ENCODE measurements at places on chromosomes 4 and X.

GRCh38 chr4:108445716-108446115 lies 174.7 kb upstream of the RPL34 start:
- DNase-seq = no peak

- DNase-seq = no peak
These were observed 118.3 kb downstream of the RELL1 start for GRCh38 chr4:37567836-37568235.

GRCh38 chrX:10121787-10122186 lies 35.0 kb upstream of the CLCN4 start:
- no peak for DNase-seq

DNA sequence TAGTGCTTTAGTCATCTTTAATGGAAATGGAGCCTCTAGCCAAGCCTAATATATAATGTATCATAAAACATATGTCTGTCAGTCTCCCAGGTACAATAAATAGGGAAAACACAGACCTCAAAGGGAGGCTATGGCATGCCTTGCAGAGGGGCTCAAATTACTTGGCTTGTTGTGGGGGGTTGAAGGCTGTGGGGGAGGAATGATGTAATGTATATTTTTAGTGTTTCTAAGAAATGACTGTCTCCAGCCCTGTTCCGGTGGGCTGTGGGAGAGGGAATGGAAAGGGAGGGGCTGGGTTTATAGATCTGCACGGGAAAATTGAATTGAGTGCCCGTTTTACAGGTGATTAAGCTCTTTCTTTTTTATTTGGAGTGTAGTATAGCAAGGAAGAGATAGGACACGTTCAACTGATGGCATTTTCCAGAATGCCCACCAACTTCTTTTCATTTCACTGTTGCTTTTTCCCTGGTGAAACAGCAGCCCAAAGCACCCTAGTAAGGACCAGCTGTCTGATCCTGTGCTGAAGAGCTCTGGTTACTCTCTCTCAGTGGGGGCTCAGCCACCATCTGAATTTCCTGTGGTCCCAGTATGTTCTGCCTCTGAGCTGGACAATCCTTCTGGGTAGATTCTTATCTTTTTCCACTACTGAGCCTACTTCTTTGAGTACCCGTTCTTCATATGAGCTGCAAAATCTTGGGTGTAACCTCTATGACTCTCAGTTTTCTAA lies 220.7 kb upstream of the CASK start:
- DNase-seq = no peak

DNA sequence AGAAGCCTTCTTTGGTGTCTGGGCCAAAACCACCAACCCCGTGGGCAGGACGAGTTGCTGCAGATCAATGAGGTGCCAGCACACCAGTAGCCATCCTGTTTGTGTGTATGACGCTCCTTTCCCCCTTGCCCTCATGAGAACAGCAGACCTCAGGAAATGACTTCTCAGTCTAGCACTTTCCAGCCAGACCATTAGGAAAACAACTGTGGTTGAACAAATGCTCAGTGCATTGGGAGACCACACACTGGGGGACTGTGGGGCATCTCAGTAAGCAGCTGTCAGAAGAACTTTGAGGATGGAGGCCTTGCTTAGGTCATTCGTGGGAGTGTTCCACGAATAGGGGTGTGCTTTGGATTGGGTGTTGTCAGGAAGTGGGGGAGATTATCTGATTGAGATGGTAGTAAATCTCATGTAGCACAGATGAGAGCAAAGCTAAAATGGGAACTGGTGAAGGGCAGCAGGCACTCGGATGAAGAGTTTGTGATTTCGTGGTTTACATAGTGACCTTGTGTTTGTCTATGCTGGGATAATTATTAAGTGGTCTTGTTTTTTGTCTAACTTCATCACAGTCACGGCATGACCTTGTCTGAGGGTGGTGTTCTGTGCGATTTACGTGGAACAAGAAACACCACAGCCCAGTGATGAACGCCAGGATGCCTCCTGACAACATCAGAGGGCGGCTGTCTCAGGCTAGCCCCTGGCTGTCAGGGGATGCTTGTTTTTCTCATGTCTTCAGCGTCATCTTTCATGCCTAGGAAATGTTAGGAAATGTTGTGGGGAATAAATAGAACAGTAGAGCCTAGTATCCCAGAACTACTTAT lies 70.1 kb downstream of the USP46 start:
- DNase-seq = peak; percentile 2

DNA sequence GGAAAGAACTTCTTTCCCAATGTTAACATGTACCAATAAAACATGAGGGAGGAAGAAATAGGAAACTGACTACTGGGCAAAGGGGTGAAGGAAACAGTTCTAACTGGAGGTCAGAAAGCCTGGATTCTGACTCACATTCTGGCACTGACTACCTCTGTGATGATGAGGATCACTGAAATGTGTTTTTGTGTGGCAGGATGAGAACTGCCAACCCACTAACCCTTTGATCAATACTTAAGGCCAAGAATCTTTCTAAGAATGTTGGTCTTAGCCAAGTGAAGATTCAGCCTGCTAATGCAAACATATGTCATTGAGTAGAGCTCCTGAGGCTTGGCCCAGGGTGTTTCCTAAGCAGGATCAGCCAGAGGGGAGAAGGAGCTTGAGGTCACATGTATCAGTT lies 4.6 kb downstream of the ALAS2 start:
- no peak for DNase-seq

- DNase-seq = no peak
These were observed 47.0 kb downstream of the THAP9 start for GRCh38 chr4:82947498-82947897.

GRCh38 chr4:38805530-38806145 lies 1.0 kb upstream of the TLR1 start:
- no peak for DNase-seq

- no peak for DNase-seq
These were observed 34.0 kb downstream of the TACC3 start for GRCh38 chr4:1755297-1755696.

DNA sequence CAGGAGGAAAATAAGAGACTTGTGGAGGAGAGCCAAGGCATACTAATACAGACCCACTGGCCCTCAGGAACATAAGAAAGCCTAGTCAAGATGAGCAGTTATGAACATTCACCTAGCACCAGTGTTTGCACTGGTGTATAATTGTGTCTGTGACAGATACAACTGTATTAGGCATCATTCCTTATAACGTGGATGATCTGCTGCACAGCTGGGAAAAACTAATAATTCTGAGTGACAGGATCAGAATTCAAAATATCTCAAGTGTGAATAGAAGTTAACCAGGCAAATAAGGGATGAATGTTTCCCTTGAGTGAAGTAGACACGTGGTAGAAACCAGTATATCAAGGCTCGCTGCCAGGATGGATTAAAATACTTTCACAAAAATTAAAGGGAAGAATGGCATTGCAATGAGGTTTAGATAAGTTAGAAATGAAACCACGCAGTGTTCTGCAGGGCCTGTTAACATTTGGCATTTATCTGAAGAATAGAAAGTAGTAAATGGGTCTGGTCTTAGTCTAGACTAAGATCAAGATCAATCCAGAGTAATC lies 325.9 kb downstream of the EPHA5 start:
- no peak for DNase-seq

DNA sequence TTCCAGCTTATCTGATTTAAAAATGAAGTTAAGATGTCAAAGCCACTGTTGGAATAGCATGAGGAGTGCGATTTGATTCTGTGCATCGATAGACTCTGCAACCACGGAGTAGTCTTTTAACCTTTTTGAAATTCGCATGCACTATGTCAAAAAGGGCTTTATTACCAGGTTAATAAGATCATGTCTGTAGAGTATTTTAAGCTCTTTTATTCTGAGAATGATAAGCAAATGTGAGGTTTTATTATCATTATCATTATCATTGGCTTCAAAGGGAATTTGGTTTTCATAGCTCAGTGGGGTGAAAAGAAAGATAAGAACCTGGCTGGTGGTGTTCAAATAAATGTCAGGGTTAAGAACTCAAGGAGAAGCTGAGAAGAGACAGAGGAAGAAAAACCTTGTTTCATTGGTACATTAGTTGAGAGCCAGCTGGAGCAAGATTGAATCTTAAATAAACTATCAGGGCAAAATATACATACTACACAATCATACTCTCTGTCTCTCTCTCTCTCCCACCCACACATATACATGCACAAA lies 102.6 kb downstream of the MMRN1 start:
- no peak for DNase-seq

GRCh38 chrX:25067271-25068172 lies 51.8 kb upstream of the ARX start:
- DNase-seq = no peak

DNA sequence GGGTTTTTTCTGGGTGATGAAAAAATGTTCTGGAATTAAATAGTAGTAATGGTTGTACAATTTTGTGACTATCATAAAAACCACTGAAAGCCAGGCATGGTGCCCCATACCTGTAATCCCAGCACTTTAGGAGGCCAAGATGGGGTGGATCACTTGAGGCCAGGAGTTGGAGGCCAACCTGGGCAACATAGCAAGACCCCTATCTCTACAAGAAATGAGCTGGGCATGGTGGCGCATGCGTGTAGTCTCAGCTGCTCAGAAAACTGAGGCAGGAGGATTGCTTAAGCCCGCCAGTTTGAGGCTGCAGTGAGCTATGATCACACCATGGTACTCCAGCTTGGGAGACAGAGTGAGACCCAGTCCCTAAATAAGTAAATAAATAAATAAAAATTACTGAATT lies 58.3 kb upstream of the TMEM131L start:
- DNase-seq = no peak

- DNase-seq = peak; percentile 22
These were observed 29.5 kb upstream of the IRF2 start for GRCh38 chr4:184503869-184504300.

All from naive thymus-derived CD8-positive, alpha-beta T cell (primary cell).